ENCODE measurements at places on chromosomes 2 and 18.

DNA sequence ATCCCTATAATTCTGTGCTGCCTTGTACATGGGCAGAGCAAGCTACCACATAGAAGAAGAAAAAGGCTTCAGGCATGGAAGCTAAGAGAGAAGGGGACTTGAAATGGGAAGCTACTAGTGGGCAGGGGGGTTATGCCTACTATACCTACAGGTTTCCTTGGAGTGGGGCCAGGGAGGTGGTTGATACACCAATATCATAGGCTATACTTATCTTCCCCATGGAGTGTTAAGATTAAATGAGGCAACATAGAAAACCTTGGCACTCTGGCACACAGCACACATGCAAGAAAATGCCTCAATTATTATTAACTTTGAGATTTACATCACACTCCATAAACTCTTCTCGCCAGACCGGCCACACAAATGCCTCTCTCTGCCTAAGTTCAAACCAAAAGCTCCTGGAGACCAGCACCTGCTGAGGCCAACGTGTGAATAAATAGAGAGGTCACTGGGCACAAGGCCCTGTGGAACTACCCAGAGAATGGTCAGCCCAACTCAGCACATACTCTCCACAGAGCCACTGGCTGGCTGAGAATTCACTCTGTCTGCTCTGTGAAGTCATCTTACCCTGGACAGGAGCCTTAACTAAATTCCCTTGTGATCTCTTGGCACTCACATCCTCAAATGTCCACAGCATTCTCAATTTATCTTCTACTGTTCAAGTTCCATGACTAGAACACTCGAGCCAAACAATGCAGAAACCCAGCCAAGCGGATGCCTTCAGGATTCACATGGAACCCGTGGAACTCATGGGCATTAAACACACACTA is 498.7 kb downstream of the BCL11A start:
- no peak for DNase-seq

DNA sequence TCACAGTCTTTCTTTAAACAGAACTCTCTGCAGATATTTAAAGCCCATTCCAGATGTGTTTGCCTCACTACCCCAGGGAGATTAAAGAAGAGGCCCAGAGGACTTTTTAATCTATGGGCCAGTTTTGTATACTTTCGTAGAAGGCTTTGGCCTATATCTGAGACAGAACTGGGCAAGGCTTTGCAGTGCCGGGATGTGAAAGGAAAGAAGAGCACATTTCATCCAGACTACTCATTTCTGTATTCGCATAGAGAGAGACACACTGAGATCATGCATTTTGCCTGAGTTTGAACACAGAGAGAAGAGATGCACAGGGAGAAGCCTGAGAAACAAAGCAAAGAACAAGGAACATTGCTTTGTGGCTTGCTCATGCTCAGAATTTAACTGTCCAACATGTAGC is 54.9 kb upstream of the SLC5A7 start:
- no peak for DNase-seq

GRCh38 chr2:29719639-29720038 is 201.7 kb downstream of the ALK start:
- DNase-seq, result no peak

DNA sequence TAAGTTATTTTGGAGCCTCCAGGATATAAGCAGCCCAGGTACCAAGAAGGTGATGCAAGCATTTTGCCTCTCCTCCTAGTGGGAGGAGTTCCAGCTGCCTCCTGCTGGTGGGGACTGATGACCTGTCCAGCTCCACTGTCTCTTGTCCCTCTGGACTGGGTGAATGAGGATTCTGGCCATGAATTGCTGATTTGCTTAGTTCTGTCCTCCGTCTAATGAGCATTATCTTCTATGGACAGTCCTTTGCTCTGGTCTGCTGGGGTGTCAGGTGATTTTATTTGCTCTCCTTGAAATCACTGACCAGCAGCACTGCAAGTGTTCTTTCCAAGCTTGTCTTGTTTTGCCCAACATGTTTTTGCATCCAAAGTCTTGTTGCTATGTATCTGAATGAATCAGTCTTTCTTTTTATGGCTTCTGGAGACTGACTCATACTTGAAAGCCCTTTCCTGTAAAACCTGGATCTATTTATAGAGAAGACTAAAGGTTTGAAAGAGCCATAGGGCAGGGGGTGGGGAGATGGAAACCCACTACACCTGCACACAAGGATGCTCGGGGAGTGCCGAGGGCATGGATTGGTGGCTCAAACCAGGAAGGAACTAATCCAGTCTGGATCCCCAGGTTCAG is 40.5 kb upstream of the EFHD1 start:
- no peak for DNase-seq

Data from stimulated activated naive CD8-positive, alpha-beta T cell treated with anti-CD3 and anti-CD28 coated beads, Interleukin-15, amount 100 ng/mL, for 72 hours (primary cell).